Upper lobe of right lung (tissue), 1 donor: ENCODE measurements at places on chromosomes 5 and 9. TPM values are rescaled to one million over a fixed set of nuclear protein-coding genes. Genes with fewer than 3 reads are reported as not detected.

DNA sequence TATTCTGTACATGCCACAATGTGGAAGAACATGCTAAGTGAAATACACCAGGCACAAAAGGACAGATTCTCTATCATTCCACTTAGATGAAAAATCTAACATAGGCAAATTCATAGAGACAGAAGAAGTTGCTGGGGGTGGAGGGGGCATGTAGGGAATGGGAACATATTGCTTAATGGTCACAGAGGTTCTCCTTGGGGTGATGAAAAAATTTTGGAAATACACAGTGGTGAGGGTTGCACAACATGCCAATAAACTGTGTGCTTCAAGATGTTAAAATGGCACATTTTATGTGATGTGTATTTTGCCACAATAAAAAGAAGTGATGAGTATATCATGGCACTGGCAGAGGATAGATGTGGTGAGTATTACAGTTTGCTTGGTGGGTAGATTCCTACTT is 111.9 kb downstream of the SUSD1 start:
- no peak for DNase-seq

GRCh38 chr5:142852416-142853198 is 82.4 kb downstream of the ARHGAP26 start:
- DNase-seq: no peak

DNA sequence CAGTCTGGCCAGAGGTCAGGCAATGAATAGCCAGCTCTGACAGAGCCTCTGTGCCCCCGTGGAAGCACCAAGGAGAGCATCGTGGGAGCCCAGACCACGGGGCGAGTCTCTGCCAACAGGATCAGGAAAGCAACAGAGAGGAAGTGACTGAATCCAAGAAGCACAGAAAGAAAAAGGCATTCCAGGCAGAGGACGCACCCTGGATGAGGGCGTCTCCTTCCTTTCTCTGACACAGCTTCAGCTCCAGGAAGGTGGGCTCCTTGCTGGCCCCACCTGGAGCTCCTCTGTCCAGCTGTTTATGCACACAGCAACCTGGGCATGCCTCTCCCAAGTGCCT is 16.6 kb downstream of the HK3 start:
- DNase-seq: no peak

GRCh38 chr9:17031546-17031945 is 103.3 kb upstream of the CNTLN start:
- no peak for DNase-seq

DNA sequence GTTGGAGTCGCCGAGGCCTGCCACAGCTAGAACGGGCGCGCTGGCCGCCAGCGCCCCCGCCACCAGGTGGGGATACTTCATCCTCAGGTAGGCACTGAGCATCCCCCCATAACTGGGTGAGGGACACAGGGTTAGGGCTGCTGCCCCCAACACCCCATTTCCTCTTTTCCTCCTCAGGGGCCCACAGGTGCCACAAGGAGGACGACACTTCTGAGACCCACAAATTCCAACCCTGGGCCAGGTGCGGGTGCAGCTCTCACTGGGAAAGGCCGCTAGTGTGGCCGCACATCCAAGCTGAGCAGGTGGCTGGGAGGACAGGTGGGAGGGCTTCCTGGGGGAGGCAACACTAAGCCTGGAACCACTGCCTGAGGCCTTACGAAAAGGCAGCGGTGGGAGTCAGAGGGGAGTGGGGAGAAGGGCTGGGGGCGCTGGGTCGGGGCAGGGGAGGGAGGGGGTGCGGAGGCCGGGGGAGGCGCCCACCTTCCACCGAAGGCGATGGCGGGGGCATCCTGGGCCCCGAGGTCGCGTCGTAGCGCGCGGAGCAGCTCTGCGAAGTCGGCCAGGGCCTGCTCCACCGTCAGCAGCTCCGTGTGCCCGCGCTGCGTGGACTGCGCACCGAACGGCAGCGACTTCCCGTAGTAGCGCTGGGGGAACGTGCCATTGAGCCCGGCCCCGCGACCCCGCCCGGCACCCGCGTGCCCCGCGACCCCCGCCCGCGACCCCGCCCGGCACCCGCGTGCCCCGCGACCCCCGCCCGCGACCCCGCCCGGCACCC is 961 bp downstream of the DPP7 start:
- peak; percentile 68 for DNase-seq

- DNase-seq: no peak
Measured at GRCh38 chr5:134022333-134022732, 17.6 kb upstream of the VDAC1 start.

DNA sequence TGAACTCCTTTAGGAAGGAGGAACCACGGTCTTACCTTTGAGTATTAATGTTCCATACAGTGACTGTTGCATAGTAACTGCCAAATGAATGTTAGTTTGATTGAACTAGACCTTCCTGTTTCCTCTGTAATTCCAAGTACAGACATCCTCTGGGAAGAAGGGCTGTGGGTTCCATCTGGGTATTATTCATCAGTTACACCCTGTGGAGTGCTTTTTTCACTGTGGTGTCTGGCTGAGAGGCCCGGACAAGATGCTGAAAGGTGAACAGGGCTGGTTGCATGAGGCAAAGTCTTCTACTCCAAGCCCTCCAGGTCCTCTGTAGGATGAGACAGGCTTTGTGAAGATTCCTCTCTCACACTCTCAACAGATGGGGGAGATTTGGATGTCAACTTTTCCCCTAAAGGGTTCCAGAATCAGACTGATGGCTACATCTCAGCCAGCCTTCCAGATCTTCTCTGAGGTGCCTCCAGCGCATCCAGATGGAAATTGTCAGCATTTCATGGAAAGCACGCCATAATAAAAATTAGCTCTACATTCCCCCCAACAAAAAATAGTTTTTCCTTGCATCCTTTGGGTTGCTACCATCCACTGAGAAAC is 230.9 kb downstream of the GAS1 start:
- no peak for DNase-seq

DNA sequence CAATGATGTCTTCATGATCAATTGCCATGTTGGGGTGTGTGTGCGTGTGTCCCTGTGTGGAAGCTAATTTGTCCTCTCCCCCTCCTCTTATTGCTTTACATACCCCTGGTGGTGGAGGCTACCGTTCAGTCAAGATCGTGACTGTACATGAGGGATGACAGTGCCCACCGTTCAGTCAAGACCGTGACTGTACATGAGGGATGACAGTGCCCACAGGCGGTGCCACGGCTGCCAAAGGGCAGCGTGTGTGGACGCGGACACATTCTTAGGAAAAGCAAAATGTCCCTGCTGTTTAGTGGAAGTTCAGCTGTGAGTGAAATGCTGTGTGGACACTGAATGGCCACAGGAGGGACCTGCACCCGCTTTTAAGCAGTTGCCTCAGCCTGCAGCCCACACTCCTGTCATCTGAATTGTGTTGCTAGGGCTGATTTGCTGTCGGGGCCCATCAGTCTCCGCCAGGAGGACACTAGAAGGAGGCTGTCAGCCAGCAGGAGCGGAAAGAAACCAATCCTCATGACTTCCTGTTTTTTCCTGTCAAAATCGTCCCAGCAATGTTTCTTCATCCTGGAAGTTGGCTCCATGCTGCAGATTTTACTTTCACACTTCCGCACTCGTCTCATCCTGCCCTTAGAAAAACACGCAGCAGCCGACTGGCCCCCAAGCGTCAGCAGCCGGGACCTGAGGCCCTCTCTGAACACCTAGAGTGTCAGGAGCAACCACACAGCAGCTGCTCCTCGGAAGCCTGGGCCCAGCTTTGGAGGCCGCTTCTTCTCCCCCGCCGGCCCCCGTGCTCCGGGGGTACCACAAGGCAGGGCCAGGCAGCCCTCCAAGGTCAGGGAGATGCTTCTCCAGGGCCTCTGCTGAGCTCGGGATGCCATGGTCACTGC is 9.1 kb downstream of the OR2V1 start:
- DNase-seq: peak; percentile 57

The NME5 gene
- total RNA-seq: 2.4 TPM

The ADAMTSL1 gene
- total RNA-seq: 7.3 TPM

The PITX1 gene
- total RNA-seq: not detected

The PCDHB9 gene
- total RNA-seq: 2.5 TPM

The GAPT gene
- total RNA-seq: 5.2 TPM

The GALT gene
- 47.6 TPM for total RNA-seq

The DMRTA1 gene
- total RNA-seq: 1.8 TPM

The HCN1 gene
- 0.12 TPM for total RNA-seq
